ENCODE measurements at places on chromosomes 12 and 14. TPM values are rescaled to one million over a fixed set of nuclear protein-coding genes. Genes with fewer than 3 reads are reported as not detected.

DNA sequence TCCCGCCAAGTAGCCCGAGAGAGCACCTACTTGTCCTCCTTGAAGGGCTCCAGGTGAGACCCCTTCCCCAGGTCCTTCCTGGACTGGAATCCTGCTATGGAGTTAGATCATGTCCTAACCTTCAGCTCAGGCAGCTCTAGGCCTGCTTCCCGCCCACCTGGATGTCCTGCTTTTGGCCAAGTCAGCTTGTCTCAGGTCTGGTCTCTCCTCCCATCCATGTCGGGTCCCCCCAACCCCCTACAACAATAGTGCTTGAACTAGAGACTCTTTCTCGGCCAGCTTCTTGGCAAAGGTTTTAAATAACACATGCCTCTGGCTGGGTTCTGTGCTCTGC lies 3.6 kb downstream of the NAB2 start:
- DNase-seq: no peak

DNA sequence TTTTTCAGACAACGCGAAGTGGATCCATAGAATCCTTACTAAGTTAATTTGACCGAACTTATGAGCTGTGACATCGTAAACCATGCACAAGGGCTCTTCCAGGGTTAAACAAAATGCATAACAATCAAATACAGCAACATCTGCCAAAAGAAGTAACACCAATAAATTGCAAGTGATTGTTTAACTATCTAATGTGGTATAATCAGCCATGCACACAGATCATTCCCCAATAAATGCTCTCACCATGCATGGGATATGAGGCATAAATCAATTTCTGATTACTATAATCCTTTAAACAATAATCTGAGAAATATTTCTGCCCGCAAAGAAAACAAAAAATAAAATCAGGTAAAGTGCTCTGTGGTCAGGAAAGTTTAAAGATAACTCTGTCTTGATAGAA lies 7.7 kb upstream of the PLEKHG7 start:
- DNase-seq: no peak

GRCh38 chr12:9749640-9750039 lies 11.1 kb downstream of the CD69 start:
- DNase-seq: no peak

- no peak for DNase-seq
Observed at GRCh38 chr12:26941215-26941594, 2.9 kb downstream of the FGFR1OP2 start.

DNA sequence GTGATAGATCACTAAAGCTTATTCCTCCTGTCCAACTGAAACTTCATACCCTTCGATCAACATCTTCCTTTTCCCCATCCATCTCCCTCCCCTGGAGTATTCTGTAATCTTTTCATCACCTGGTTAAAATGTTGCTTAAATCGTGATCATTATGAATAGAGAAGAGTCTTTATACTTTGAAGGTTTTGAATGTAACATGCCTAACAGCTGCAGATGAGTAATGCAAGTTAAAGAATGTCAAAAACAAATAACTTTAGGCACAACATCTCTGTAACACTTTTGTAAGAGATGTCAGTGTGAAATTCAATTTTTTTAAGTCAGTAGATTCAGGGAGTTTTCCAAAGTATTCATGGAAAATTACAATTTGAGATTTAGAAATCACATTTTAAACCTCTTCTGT lies 25.0 kb downstream of the RXYLT1 start:
- no peak for DNase-seq

DNA sequence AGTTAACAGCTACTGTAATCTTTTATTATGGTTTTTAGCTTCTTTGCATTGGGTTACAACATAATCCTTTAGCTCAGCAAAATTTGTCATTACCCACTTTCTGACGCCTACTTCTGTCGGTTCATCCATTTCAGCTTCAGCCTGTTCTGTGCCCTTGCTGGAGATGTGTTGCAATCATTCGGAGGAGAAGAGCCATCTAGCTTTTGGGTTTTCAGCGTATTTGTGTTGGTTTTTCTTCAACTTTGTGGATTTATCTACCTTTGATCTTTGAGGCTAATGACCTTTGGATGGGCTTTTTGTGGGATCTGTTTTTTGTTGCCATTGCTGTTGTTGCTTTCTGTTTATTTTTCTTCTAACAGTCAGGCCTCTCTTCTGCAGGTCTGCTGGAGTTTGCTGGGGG lies 69.2 kb upstream of the ATXN7L3B start:
- no peak for DNase-seq

DNA sequence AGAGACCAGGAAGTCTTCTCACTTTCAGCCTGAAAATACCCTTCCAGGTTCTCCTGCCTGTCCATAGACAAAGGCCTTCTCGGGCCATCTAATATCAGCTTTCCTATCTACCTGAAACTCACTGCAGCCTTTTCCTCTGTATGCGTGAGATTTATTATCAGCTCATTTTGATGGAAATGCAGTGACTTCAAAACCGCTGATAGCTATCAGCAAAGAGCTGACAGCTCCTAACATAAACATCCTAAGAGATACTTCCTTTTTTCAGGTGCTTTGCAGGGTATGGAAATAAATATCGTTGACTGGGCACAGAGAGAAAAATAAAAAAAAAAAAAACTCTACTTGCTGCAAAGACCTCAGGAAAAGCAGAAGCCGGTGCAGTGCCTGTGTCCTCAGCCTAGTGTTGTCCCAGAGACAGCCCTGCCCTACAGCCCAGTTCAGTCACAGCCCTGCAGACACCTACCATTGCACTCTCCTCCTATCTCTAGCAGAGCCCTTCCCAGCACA lies 215.0 kb upstream of the EGLN3 start:
- no peak for DNase-seq

Gene LALBA
- not detected for total RNA-seq

Gene PLXNC1
- 27.7 TPM for total RNA-seq

Gene HAL
- not detected for total RNA-seq

Gene TBC1D30
- 28.1 TPM for total RNA-seq

Gene ETFRF1
- total RNA-seq: 42.8 TPM

Gene ANAPC7
- total RNA-seq: 63.1 TPM

Gene LRRC10
- total RNA-seq: not detected

Gene TM9SF1
- 27.2 TPM for total RNA-seq

Gene AVPR1A
- total RNA-seq: 0.23 TPM
